ENCODE measurements at places on chromosomes 16 and 17.

DNA sequence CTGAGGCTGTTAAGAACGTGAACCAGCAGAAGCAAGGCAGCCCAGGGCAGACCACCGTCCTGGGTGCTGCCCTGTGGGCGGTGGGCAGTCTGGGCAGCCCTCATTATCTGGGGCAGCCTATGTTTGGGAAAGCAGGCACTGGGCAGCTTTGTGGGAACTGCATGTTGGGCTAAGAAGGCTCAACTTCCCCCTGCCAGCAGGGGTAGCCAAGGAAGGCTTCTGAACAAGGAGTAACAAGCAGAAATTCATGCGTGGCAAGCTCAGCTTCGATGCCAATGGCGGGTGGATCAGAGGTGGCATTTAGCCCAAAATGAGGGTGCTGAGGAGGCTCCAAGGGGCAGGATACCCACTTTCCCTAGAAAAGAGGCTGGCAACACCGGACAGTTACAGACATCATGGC, 42.7 kb upstream of the METRNL start:
- no peak for DNase-seq

- no peak for DNase-seq
These were observed 205.4 kb downstream of the ANKFN1 start for GRCh38 chr17:56358651-56359050.

GRCh38 chr17:16937431-16937830, 34.5 kb downstream of the TNFRSF13B start:
- no peak for DNase-seq

- no peak for DNase-seq
These were observed 65.7 kb upstream of the METRNL start for GRCh38 chr17:83013779-83014117.

- no peak for DNase-seq
These were observed 3.3 kb downstream of the NR1D1 start for GRCh38 chr17:40097087-40097486.

GRCh38 chr16:81701296-81701970, 77.7 kb upstream of the PLCG2 start:
- DNase-seq: no peak

DNA sequence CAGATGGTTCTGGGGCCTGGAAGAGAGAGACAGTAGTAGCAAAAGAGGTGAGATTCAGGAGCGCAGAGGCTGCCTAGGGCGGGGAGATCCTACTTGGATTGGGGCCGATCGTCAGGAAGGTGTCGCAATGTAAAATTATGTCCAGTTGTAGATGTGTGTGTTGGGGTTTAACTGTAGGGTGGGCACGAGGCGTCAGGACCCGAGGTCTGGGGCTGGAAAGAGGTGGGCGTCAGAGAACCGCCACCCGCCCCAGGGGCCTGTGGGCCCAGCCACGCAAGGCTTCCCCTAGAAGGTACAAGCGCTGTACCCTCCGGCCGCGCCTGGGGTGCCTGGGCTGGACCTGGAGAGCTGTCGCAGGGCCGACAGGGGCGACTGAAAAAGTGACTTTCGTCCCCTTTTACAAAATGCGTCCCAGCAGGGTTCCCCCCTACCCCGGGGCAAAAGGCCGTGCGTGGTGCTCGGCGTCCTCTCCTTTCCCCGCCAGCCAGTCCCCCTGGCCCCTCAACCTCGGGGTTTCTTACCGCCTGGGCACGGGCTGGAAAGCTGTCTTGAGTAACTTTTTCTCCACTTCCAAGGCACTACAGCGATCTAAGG, 2.8 kb downstream of the IRX3 start:
- no peak for DNase-seq

GRCh38 chr16:3009568-3010390, 2.9 kb upstream of the CLDN9 start:
- no peak for DNase-seq

DNA sequence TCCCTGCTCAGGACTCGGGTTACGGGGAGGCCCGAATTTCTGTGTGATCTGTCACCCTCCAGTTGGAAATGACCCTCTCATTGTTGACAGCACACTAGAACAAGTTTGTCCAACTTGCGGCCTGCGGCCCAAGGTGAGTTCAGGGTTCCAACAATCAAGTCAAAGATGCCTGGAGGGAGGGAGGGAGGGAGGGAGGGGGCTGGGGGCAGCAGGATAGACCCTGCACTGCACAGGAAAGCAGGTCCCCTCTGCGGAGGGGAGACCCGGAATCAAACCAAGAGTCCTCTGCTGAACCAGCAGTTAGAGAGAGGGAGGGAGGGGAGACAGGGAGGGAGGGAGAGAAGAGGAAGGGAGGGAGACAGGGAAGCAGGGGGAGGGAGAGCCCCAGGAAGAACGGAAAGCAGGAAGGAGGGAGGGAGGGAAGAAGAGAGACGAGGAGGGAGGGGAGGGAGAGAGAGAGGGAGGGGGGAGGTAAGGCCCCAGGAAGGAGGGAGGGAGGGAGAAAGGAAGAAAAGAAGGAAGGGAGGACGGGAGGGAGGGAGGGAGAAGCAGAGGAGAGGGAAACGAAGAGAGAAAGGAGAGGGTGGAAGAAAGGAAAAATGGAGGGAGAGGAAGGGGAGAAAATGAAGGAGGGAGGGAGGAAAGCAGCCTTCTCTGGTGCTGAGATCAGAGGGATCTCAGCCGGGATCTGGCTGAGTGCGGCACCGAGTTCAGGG, 96.7 kb upstream of the CDH5 start:
- no peak for DNase-seq

- no peak for DNase-seq
These were observed 40.3 kb upstream of the SREBF1 start for GRCh38 chr17:17876959-17877528.

GRCh38 chr16:3789375-3790099, 72.2 kb upstream of the TRAP1 start:
- no peak for DNase-seq

DNA sequence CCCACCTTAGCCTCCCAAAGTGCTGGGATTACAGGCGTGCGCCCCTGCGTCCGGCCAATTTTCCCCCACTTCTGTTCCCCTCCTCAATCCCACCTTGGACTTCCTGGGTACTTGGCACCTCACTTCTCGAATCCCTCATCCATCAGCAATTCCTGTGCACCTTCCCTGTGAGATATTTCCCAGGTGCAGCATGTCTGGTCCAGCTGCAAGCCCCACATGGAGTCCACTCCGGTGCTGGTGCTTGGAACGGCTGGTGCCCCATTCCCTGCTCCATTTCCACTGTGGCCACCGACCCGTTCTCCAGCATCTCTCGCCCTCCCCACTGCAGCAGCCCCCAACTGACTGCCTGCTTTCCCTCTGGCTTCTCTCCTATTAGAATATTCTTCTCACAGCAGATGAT, 35.3 kb downstream of the NOL11 start:
- DNase-seq: no peak
